ENCODE measurements at places on chromosomes 2 and 18.

- no peak for DNase-seq
Observed at GRCh38 chr2:113198048-113198789, 24.4 kb downstream of the PSD4 start.

- DNase-seq: no peak
Observed at GRCh38 chr18:10249270-10249669, 205.2 kb upstream of the APCDD1 start.

- DNase-seq: no peak
Observed at GRCh38 chr2:230593765-230594164, 118.9 kb upstream of the CAB39 start.

- no peak for DNase-seq
Observed at GRCh38 chr2:50438259-50438658, 593.7 kb downstream of the NRXN1 start.

- peak; percentile 60 for DNase-seq
Observed at GRCh38 chr18:76491473-76491775, 3.6 kb downstream of the ZNF516 start.

DNA sequence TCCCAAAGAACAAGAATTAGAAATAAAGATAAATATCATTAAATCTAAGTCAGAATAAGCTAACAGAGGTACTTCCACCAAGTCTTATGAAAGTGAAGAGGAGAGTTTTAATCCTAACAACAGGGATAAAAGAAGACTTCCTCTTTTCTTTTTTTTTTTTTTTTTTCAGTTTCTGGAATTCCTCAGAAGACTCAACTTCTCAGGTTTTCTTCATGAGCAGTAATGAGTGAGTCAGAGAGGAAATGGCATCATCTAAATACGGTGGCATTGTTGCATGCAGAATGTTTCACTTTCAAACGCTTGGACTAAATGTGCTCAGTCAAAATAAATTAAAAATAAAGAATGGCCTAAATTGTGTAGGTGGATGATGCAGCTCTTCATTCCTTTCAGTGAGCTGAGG, 45.6 kb upstream of the ARHGAP15 start:
- DNase-seq: no peak

DNA sequence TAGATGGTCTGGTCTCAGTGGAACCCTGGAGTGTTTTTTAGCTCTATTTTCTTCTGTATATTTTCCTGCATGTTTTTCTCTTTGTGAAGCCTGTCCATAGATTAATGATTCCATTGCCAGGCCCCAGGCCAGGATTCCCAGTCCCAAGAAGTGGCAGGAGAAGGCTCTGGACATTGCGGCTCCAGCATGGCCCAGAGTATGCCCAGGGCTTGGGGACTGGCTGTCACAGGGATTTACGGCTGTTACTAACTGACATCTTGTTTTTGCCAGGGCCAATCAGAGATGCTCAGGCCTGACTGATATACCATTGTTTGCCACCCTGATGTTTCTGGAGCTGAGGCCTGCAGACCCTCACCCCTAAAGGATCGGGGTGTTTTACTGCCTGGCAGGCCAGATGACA, 59.0 kb downstream of the PRKCE start:
- no peak for DNase-seq

GRCh38 chr18:73952296-73952946, 195.2 kb downstream of the FBXO15 start:
- no peak for DNase-seq

DNA sequence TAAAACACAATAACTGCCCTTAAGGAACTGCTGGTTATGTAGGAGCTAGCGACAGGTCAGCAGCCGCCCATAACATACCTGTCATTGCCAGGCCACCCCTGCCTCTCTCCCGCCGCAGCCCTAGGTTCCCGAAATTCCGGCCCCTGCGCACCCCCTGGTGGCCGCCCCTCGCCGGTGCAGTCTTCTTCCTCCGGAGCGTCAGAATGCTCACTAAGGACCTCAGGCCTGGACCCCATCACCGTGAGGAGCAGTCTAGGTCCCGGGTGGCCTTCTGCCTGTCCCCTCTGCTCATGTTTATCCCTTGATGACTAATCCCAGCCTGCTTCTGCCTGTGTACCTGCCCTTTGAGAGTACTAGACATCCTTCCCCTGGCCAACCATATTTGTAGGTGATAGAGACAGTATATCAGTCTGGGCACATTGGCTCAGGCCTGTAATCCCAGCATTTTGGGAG, 115.7 kb upstream of the SLC1A4 start:
- DNase-seq: peak; percentile 69

DNA sequence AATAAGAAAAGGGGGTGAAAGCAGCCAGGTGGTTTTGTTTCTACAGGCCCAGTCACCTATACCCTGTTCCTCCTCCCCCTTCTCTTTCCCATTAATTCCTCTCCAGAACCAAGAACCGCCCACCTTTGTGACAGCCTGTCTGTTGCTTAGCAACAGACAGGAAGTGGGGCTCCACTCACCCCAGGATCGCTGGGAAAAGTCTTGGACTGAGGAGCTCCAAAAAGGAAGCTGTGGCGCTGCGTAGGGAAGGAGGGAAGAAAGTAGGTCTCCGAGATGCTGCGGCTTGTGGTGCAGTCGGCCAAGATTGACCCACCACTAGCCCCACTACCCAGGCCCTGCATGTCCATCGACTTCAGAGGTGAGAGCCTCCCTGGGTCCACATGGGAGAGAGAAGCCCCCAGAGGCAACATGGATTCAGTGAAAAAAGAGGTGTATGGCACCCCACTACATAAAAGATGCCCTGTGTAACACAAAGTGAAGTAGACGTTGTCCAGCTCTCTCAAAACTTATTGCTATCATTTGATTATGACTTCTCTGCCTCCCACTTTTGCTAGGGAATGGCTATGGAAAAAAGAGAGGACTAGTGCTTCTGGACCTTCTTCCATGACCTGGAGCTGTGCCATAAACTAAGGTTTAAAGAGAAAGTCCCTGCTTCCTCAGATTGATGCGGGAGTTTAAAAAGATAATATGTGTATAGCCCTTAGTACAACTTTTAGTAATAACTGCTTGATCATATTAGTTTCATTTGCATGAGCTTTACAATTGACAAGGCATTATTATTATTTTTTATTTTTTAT, at the start of gene FER1L5:
TSS of gene FER1L5 (plus strand) at position 201 of the 797 bp plus-strand sequence. CDS start at position 274, 73 bp downstream.
- no peak for DNase-seq

- no peak for DNase-seq
Observed at GRCh38 chr2:184692141-184692734, 93.9 kb downstream of the ZNF804A start.

- DNase-seq: no peak
Observed at GRCh38 chr2:109386004-109386695, 227.6 kb downstream of the SEPTIN10 start.

DNA sequence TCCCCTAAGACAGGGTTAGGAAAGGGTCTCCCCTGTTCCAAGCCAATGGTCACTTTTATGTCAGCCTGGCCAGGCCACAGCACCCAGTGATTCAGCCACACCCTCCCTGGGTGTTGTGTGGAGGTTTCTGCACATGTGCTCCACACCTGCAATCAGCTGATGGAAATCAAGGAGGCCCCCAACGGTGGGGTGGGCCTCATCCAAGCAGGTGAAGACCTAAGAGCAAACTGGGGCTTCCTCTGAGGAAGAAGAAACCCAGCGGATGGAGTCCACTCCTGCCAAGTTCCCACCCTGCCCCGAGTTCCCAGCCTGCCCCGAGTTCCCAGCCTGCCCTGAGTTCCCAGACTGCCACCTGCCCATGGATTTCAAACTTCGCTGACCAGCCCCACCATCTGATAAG, 55.4 kb downstream of the KIF1A start:
- DNase-seq: no peak

DNA sequence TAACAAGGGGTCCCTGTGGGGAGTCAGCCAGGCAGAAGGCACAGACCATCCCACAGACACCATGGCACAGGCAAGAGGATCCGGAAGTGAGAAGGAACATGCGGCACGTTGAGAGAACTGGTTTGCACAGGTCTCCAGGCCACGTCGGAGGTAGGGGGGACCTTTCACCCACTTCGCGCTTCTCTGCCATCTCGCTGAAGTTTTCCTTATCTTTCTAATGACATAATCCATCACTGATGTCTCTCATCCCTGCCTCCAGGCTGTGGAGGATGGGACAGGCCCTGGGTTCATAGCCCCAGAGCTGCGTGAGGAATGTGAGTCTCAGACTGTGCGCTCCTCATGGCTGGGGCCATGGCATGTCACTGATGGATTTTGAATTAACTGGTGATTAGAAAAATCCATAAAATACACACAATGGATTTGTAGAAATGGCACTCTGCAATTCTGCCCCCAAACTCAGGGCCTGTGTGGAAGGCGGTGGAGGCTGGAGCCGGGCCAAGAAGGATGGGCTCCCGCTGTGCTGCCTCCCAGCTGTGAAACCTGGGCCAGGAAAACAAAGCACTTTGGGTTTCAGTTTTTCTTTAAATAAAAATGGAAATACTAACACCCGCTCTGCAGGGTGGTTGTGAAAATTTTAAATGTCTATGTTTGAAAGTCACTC, 113.3 kb upstream of the ALKAL2 start:
- no peak for DNase-seq

GRCh38 chr18:55910296-55910695, 322.3 kb upstream of the TCF4 start:
- no peak for DNase-seq

DNA sequence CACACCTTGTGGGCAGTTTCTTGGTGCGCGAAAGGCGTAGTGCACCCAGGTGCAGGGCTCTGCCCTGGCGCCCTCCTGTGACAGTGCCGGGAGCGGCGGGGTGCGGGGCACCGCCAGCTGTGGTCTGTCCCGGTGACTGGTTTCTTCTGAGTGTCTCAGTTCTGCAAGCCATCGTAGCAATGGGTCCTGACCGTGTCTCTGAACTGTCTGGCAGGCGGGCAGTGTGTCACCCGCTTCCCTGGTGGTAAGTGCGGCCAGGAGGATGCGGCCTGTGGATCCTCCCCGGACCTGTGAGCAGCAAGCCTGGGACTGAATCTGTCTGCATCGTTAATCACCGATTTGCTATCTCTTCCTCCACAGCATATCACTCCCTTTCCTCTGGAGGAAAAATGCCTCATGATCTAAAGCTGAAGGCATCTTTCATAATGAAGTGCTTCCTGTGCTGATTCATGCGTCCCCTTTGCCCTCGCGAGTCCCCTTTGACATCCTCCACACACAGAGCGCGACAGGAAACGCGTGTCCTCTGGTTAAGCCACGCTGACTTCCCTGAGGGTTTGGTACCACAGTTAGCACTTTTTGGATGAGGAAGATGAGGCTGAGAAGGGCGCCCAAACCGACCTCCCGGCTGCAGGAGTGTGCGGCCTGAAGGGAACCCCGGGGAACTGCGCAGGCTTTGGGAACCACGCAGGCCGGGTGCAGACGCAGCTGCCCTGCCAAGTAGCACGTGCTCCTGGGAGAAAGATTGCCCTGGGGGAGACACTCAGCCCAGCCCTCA, 416.0 kb upstream of the HS6ST1 start:
- no peak for DNase-seq

GRCh38 chr2:152490686-152491455, 155.9 kb downstream of the FMNL2 start:
- DNase-seq: no peak

DNA sequence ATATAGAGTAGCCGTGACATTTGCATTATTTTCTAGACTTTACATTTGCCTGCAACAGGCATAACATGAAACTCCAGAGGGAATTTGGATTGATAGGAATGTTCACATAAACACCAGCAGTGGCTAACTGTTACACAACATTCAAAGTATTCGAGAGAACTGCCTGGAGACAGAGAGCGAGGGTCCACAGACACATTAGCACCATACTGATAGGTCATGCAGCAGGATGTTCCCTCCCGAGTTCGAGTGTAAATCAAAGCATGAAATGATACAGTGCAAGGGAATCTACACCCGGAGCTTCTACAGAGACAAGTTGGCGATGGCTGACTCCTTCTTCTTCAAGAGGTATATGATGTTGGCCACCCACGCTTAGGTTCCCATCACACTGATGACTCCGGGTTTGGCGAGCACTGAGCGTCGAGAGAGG, 89.5 kb downstream of the COL6A3 start:
- no peak for DNase-seq

DNA sequence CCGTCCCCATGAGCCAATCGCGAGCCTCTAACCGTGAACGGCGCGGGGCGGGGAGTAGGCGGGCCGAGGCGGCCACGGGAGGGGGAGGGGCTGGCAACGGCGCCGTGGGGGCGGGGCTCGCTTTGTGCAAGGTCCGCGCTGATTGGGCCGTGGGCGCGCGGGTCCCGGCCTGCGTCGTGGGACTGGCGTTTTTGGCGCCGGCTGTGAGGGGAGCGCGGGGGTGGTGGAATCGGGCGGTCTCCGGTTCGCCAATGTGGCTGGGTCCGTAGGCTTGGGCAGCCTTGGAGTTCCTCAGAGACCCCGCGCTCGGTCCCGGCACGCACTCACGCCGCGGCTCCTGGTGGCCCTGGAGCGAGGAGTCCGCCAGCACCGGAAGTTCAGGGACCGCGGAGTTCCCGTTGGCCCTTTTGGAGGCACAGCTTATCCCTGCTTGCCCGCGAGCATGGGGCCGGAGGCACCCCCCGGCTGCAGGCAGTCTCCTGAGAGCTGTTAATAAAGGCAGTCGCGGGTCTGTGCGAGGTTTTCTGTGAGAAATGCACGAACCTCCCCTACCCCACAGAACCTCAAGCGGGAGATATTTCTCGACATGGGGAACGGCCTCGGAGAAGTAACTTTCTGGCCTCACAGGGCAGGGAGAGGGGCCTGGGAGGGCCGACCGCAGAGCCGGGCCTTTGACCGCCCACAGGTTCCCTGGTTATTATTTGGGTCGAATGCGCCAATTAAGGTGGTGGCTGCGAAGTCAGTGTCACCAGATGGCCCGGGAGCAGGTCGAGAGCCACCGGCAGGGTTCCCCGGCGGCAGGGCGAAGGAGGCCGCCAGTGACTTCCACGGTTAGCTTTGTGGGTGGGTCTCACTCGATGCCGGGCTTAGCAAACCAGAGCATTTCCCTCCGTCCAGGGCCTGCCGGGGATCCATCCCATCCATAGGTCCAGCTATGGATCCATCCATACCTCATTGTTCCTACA, 574 bp upstream of the NCL start:
- peak; percentile 95 for DNase-seq

- DNase-seq: no peak
Observed at GRCh38 chr2:19360966-19361321, 2.5 kb upstream of the OSR1 start.

- DNase-seq: no peak
Observed at GRCh38 chr2:225735844-225736243, 336.3 kb downstream of the NYAP2 start.

DNA sequence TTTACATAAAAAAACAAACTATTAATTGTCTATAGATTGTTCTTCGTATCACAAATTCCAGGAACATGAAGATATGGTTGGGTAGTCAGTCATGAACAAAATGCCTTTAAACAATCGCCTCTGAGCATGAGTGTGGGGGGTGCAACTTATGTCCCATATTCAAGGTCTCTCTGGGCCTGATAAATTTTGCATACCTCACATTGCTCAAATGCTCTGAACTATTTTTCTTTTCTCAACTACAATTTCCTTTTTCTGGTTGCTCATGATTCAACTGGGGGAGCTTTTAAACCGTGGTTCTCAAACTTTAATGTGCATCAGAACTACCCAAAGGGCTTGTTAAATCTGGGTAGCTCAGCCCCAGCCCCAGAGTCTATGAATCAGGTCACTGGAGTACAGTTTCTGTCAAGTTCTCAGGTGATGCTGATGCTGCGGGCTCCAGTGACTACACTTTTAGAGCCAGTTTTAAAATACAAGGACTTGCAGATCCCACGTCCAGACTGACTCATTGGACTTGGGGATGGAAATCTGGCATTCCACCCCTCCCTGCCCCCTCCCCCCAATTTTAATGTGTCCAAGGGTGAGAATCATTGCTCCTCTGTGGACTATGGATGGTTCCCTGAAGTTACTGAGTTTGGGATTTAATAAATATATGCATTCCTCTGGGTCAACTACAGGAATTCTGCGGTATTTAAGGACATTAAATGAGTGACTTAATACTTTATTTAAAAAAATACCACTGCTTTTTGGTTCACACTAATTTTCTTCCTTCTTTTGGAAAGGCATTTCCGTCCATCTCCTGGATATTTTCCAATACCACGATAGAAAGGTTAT, 1.5 kb upstream of the GPD2 start:
- no peak for DNase-seq

All from CD8-positive, alpha-beta memory T cell (primary cell).